ENCODE measurements at places on chromosomes 3 and 15.

DNA sequence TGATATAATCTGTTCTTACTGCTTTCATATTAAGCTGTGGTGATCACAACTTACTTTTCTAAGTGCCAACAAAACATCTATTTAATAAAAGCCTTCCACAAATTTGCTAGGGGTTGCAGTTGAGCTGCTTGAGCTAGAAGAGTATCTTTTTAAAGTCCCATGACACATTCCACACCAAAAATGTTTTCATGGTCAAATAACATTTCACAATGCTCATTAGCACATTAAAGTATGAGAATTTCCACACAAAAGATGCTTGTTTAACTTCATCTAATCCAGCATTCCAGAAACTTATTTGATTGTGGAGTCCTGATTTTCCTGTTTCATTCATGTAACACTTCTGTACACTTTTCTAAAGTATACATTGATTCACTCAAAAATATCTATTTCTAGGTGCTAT, 876.1 kb upstream of the CFAP20DC start:
- DNase-seq: no peak

DNA sequence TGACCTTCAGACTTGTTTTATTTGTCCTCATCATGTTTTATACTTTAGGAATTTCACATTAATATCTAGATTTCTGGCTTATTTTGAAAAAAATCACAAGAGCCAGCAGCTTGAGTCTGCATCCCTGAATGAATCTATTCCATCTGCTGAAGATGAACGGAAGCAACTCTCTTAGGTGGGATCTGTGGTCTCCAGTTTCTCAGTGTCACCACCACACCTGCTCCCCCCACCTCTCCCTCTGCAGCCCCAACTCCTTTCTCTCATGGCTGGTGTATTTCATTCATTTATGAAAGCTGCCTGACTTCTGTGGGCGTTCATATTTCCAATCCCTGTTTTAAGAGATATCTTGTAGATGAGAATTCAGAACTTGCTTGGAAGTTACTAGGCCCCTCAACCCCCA, 102.1 kb upstream of the AGBL1 start:
- no peak for DNase-seq

DNA sequence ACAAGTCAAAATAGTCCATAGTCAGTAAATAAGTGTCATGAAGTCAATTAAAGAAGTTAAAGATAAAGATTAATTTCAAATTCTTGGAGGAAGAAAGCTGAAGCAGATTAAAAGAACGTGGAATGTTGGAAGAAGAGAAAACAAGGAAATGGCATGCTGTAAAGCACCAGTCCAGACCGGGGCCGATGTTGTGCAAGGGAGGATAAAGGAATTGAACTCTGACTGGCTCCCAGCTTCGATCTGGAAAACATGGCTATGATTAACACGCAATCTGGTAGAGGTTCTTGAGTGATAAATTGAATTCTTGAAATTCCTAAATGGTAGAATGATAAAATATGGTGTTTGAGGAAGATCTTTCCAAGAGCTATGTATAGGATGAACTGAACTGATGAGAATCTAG, 194.4 kb downstream of the MEIS2 start:
- no peak for DNase-seq

DNA sequence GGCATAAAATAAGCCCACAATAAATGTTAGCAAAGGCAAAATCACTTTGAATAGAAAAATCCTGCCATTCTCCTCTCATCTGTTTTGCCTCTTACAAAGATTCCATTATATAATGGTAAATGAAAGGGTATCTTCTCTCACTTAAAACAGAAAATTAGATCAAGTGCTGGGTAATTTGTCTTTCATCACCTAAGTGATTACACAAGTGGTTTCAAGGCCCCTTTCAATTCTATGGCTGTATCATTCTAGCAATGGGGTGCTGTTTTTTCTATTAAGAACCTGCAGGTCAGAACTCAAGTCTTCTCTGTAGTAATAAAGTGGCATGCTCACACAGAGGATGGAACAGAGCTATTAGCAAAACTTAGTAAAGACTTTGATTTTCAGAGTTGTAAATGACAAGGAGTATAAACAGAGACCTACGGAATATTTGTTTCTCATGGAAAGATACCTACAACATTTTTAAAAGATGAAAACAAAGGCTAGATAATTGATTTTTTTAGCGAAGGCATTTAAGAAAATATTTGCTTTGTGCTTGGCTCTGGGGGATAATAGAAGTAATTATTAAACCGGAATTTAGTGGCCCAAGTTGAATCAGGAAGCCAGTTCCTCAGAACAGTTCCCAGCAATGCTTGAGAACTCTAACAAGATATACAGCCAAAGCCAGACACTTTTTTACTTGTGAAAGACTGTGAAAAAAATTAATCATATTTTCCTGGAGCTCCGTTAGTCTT, 137.4 kb downstream of the CMSS1 start:
- no peak for DNase-seq

- no peak for DNase-seq
Observed at GRCh38 chr15:72284781-72285180, 12.4 kb upstream of the PARP6 start.

GRCh38 chr3:195698325-195698646, 22.5 kb upstream of the MUC20 start:
- DNase-seq: no peak

DNA sequence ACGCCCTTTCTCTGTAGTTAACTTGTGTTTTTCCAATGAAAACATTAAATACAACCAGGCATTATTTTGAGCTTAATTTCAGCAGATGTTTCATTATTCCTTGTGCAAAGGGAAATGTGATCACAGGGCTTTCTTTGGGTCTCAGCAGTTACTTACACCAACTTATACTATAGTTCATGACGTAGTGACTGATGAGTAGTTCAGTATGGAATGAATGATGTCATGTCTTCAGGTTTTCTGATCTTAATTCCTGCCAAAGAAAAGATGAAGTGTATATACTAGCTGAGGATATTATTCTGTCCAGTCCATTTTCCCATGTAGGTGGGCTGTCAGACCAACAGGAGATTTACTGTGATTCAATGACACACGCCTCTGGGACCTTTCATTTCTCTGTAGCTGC, 61.3 kb downstream of the MYRIP start:
- DNase-seq: no peak

GRCh38 chr15:56805466-56806147, 72.3 kb upstream of the ZNF280D start:
- DNase-seq: peak; percentile 67

DNA sequence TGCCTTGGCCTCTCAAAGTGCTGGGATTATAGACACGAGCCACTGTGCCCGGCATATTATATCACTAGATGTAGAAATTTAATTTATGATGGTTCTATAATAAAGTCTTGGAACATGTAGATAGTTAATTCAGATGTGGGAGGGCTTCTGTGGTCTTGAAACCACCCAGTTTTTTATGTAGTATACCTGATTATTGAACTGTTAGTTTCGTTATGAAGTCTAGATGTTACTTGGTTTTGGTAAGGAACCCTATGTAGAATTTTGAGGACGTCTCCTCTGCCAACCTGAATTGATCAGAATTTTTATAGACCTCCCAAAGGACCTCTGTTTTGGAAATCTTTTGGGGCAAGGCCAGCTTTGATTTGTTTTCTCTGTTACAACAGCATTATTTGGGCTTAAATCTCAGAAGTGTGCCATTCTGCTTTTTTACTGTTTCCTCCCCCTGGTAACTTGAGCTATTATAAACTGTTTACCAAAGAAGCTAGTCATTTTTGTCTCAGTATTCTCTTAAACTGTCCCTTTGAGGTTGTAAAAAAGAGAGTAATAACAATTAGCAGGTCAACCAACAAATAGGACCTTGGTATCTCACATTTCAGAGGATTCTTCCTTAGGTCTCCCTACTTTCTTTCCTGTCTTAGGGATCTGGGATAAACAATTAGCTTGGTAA, 20.8 kb downstream of the AKAP13 start:
- DNase-seq: no peak

GRCh38 chr15:56207092-56207491, 36.6 kb downstream of the RFX7 start:
- no peak for DNase-seq

DNA sequence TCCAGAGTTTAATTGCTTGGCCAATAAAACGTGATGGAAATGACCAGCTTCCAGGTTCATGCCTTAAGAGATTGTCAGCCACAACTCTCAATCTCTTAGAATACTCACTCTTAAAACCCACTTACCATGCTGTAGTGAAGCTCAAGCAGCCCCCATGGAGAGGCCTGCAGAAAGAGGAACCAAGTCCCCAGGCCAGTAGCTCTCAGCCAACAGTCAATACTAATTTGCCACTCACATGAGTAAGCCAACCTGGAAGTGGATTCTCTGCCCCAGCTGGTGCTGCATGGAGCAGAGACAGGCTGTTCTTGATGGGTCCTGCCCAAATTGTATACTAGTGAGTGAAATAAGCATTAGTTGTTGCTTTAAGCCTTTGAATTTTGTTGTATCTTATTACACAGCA, 155.9 kb downstream of the OXSM start:
- no peak for DNase-seq

- no peak for DNase-seq
Observed at GRCh38 chr3:52498137-52499054, 3.3 kb downstream of the STAB1 start.

DNA sequence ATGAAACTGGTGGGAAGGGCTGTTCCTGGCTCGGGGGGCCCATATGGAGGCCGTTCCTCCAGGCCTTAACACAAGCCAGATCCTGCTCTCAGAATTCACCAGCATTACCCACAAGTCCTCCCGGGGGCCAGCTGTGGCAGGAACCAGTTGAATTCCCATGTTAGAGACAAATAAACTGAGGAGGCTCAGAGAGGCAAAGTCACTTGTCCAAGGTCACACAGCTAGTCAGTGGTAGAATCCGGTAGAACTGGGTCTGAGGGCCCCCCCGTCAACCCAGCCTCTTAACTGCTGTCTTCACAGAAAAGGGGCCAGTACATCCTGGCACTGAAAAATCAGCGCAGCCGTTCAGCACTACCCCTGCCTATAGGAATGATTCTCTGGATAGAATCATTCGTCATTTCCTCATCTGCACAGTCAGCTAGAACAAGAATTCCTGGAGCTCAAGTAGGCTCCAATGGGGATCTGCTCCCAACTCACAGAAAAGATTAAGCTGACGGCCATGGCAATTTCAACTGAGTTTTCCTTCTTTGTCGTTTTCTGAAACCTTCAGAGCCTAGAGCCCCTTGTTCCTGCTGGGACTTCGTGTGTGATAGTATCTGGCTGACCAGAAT, 12.2 kb upstream of the TSEN2 start:
- no peak for DNase-seq

- DNase-seq: no peak
Observed at GRCh38 chr15:94383041-94383440, 151.7 kb downstream of the MCTP2 start.

DNA sequence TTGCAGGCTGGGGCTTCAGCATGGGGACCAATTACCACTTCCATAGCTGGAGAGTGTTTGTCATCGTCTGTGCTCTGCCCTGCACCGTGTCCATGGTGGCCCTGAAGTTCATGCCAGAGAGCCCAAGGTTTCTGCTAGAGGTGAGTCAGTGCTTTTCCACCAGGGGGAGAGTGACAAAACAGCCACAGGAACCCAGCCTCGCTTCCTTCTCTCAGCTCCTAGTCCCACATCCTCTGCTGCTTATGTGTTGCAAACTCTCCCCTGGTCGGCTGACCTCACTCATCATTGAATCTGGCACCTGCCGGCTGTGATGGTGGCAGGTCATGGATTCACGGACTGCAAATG, 158.3 kb downstream of the SV2B start:
- DNase-seq: no peak
